ENCODE measurements at places on chromosomes 2 and 18. TPM values are rescaled to one million over a fixed set of nuclear protein-coding genes. Genes with fewer than 3 reads are reported as not detected.

- ATAC-seq = no peak
Observed at GRCh38 chr2:239086325-239087020, 238.6 kb downstream of the TWIST2 start.

DNA sequence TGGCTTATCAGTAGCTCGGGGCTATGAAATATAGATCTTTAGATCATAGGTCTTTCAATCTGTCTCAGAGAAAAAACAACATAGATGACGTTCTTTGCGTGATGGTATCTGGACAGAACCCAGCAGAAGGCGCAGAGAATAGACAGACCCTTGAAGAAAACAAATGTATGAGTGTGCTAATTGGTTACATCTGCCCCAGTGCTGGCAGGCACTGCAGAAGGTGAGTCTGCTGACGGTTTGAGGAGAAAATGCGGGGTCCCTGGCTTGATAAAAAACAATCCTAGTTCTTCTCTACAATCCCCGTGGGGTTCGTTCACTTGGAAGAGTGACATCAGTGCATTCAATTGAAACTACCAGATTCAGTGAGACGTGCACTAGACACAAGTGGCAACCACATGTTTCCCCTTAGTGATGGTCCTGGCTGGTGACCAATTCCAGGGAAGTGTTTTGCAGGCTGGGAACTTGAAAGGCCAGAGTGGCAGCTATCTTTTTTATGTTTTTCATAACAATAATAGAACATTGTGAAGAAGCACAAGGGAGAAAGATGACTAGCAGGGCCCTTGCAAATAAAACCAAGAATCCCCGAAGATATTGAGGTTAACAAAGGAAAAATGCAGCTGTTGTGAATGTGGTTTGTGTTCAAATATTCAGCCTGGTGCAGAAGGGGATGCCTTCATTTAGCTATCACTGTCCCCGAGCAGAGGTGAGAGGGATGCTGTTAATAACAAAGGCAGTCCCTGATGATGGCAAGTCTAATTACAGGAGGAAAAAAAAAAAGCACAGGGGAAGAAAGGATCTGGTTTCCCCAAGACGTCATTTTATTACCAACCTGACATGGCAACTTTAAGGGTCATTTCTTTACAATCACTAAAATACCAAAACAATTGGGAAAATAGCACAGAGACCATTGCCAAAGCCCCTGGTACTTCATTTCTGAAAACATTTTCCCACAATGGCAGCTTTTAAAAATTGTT lies 337.6 kb upstream of the FIGN start:
- no peak for ATAC-seq

Gene CHST9
- total RNA-seq = 0.56 TPM

Gene PLCL1
- total RNA-seq = 0.20 TPM

DNA sequence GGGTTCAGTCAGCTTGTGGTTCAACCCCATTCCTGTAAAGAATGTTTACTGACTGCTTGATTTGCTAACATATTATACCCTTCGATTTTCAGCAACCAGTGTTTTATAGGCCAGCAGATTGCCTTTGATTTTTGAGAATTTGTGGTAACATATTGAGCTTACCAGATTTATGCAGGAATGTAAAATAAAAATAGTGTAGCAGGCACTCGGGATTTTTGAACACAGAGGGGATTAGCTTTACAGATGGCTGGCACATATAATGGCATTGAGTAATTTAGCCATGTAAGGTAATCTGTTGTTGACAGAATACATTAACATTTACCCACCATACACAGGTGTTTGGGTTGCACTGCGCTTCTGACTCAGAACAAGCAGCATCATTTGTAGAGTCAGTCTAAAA lies 354.0 kb downstream of the LRRTM1 start:
- no peak for ATAC-seq

- ATAC-seq = peak; percentile 87
Observed at GRCh38 chr2:14944562-14945346, 312.2 kb downstream of the LRATD1 start.

GRCh38 chr2:9297807-9298206 lies 91.2 kb downstream of the ASAP2 start:
- ATAC-seq = no peak

GRCh38 chr2:2567776-2568175 lies 236.7 kb upstream of the MYT1L start:
- ATAC-seq = no peak

DNA sequence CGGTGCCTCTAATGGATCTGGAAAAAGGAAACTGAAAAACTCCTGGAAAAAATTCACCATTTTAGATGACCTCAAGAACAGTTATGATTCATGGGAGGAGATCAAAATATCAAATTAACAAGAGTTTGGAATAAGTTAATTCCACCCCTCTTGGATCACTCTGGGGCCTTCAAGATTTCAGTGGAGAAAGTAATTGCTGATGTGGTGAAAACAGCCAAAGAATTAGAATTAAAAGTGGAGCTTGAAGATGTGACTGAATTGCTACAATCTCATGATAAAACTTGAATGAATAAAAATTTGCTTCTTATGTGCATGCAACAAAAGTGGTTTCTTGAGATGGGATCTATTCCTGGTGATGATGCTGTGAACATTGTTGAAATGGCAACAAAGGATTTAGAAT lies 974.4 kb upstream of the GYPC start:
- no peak for ATAC-seq

Gene DSC2
- 434 TPM for total RNA-seq
